SK-N-SH treated with all-trans-retinoic acid at 6 μM for 48 hours (cell line): ENCODE measurements at places on chromosomes 1 and 21.

GRCh38 chr1:3595949-3596348 lies 15.4 kb downstream of the MEGF6 start:
- ATAC-seq, result no peak

GRCh38 chr1:228507961-228508652 lies 20.9 kb downstream of the RNF187 start:
- ATAC-seq, result no peak

DNA sequence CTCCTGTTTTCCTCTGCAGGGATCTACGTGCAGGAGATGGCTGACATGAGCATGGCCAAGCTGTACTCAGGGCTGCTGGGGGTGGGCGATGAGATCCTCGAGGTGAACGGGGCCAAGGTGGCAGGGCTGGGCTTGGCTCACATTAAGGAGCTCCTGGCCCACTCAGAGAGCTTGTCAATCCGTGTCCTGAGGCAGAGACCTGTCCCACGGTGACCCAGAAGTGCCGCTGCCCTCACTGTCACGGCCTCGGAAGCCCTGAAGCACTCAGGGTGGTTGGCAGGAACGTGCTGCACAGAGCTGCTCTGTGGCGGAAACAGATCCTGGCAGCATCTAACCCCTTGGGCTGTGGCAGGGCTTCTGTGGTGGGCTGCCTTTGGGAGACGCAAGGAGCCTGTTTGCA lies 37.6 kb downstream of the KIAA1614 start:
- no peak for ATAC-seq

GRCh38 chr1:25836695-25837094 lies 16.9 kb downstream of the MTFR1L start:
- no peak for ATAC-seq

GRCh38 chr21:46253610-46254124 lies 25.1 kb upstream of the LSS start:
- ATAC-seq, result no peak

DNA sequence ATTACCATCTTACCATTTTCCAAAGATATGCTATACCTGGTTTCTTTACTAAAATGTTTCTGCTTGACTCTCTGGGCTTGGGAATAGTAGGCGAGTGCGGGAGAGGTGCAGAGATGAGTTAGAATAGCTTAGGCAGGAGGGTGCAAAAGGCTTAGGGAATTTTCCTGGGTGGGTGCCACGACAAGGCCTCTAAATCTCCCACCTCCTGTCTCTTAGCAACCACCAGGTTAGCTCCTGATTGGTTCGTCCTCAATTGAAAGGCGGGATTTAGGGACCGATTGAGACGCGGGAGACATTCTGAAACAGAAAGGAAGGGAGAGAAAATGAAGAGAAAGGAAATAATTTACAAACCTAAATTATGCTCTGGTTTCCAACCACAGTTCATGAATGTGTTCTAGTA lies 3.1 kb downstream of the ACKR1 start:
- no peak for ATAC-seq

GRCh38 chr1:8908388-8909151 lies 30.1 kb upstream of the ENO1 start:
- ATAC-seq, result no peak

- no peak for ATAC-seq
Measured at GRCh38 chr21:45827881-45828579, 153.5 kb upstream of the COL6A1 start.

DNA sequence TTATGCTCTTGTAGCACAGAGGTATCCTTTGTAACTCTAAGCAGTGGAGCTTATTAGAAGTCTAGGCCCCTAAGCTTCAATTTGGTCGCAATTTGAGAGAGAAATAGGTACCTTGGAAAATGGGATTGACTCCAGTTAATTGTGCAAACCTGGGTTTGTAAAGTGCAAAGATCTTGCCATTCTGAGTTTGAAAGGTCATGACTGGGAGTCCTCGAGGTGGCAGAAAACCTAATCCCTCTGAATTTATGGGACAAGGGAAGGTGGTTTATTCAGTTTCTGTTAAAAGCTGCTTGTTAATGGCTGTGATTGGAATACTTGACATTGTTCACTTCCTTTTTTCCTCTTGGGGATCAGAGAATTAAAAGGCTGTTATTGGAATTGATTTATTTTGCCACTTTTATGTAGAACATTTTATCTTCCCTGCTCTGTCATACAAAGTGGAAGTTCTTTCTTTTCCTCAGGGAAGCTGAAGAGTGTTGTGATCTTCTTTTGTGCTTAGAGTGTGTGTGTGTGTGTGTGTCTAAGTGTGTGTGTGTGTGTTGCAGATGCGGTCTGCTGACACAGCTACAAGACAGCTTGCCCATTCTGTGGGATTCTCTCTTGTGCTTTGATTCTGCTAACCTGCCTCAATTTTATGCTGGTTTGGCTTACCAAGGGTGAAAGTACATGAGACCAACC lies 144.5 kb downstream of the SPATA46 start:
- no peak for ATAC-seq

DNA sequence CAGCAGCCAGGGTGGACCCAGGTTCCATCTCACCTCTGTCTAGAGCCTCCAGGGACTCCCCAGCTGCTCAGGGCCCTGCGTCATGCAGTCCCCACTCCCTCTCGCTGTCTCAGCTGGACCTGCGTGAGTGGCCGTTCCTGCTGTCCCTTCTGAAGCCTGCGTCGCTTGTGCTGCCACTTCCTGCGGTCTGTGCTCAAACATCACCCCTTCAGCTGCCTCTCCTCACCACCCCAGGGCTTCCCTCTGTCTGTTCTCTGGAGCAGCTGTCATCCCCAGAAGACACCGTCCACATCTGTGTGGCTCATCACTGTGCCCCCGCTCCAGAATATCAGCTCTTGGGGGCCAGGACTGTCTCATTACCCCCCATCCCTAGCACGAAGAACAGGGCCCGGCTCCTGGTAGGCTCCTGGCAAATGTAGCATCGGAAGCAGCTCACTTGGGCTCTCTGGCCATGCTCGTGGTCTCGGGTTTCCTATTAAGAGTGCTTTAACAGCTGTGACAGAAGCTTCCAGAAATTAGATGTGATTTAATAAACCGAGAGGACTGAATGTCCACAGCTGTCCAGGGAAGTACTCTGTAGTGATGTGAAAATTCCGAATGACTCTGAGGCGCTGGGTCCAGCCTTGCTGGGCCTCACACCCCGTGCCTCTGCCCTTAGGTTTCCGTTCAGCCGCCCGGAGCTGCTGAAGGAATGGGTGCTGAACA lies 3.3 kb downstream of the THAP3 start:
- ATAC-seq, result no peak

GRCh38 chr1:17648457-17649145 lies 106.5 kb upstream of the ACTL8 start:
- ATAC-seq, result no peak

DNA sequence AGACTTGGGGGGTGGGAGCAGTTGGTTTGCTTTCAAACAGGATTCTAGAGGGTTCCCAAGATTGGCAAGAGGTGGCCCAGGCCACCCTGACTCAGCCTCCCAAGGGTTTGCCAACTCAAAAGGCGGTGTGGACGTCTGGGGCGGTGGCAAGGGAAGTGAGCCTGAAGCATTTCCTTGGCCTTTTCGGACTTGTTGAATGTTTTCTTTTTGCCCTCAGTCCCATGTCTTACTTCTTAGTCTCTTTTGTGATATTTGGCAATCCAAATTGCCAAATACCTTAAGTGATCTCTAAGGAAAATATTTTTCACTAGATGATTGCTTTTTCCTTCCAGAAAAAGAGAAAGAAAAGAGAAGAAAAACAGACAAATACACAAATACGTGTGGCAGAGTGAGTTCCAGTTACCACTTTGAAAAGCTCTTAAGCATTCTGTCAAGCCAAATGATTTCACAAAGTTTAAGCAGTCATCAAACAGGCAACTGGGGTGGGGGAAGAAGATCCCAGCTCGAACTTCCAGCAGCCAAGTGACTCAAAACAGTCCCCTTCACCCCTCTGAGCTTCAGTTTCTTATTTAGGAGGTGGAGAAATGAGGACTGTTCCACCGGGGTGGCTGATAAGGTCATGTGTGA lies 374.6 kb upstream of the USP24 start:
- ATAC-seq, result no peak
